ENCODE measurements at places on chromosomes 2 and 18.

DNA sequence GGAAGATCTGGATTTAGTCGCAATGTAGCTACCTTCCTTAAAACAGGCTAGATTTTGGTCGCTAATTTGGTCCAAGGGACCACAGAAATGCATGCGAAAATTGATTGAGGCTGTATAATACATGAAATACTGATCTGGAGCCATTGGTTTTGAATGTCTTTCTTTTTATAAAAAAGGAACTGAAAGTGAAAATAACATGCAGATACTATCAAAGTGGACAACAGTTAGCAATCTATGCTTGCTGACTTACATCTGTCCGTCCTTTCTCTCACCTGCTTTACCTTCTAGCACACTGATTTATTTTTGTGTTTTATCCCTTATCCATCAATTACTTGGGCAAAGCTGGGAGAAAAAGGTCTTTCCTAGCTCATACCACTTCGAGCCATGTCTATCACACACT is 1459.8 kb upstream of the ACVR2A start:
- no peak for DNase-seq

DNA sequence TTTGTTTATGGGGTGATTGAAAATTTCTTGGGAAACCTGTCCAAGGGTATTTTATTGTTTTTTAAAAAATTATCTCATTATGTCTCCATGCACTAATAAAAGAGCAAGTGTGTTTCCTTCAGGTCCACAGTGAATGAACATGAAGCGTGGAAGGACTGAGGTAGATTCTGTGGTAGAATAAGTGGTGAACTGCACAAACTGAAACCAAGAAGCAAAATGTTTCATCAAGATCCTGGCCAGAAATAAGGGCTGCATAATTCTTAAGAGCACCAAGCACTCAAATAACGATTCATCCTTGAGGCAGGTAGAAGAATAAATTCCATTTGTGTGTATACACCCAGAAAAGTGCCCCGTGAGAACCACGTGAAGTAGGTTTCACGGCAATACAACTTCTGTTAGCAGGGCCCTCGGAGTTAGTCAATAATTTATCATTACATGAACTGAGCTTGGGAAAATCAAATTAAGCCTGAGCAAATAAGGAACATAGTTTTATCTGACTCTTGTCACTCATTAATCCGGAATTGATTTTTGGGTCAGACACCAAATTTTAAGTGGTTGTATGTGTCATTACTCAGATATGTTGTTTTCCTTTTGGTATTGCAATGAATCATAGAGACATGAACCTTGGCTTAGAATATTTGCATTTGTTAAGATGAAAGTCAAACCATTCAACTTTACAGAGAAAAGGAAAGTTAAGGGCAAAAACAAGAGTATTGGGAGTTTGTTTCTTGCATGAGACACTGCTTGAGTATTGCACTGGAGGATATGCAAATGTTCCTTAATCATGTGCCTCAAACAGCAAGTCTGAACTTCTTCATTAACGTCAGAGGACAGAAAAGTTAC is 472.6 kb upstream of the NETO1 start:
- DNase-seq: no peak

- DNase-seq: no peak
These were observed 196.6 kb downstream of the PMAIP1 start for GRCh38 chr18:60096428-60096827.

DNA sequence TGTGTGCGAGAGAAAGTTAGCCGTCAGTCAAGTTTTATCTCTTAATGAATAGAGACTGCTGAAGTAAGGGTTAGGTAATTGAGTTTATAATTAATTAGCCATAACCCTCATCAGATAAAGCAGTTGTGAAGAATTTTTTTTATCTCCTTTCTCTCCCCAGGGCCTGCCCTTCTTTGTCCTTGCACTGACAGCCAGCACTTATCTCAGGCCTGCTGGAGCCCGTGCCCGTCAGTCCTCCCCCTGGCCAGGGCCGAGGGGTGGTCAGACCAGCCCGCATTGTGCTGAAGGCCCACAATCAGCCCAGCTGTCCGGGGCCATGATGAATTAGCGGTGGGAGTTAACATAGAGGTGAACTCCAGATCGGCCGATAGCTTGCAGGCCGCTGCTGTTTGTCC is 315.7 kb downstream of the GBX2 start:
- DNase-seq: no peak

GRCh38 chr2:212958757-212959295 is 192.6 kb downstream of the IKZF2 start:
- no peak for DNase-seq

DNA sequence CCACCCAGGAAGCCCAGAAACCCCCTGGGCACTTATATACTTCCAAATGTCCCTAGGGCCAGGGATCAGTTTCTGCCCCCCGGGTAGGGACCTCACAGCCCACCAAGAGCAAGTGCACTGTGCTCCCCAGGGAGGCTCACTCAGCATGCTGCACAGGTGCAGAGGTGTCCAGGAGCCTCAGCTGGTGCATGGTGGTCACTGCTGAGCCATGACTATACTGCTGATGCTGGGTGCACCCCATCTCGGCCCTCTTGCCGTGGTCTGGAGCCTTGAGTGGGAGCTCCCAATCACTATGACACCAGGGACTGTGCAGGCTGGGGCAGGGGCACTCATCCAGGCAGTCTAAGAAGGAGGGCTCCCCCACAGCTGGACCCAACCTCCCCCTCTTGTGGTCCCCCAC is 617.8 kb upstream of the RAB6C start:
- no peak for DNase-seq

GRCh38 chr2:157528963-157529751 is 85.3 kb upstream of the CYTIP start:
- no peak for DNase-seq

DNA sequence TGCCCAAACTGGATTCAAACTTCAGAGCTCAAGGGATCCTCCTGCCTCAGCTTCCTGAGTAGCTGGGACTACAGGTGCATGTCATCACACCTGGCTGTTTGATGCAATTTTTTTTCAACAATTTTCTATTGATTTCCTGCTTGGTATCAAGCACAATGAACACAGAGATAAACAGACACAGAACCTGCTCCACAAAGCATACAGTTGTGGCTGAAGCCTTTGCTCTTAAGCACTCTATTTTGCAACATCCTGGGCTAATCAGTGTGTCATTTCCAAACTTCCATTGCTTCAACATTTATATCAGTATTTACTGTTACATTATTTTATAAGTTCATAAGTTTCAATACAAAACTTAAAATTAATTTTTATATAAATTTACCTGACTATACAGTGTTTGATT is 79.4 kb downstream of the NEB start:
- no peak for DNase-seq

GRCh38 chr2:173521450-173522192 is 166.9 kb downstream of the CDCA7 start:
- DNase-seq: no peak

GRCh38 chr18:7062811-7063210 is 54.8 kb downstream of the LAMA1 start:
- DNase-seq: no peak

DNA sequence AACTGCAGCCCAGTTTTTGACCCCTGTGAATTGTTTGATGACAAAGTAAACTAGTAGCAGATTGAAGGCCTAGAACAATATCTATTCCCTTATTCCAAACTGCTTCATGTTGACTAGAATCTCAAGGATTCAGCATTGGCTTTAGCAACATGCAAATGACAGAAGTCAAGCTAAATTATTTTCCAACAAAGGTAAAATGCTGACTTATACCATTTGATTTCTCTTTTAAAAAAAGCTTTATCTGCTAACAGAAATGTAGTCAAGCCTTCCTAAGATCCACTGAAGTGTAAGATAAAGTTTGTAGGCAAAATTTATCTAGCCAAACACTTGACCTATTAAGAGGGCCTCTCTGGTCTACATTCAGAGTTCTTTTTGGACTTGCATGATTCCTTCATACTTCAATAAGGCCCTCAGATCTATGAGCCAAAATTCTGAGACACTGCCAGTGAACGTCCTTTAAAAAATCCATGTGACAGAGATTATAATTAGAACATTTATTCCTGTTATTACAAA is 9.5 kb upstream of the CYBRD1 start:
- DNase-seq: no peak

GRCh38 chr2:85702172-85702571 is 8.0 kb downstream of the GNLY start:
- no peak for DNase-seq

GRCh38 chr2:157839162-157839801 is 36.8 kb downstream of the ACVR1 start:
- DNase-seq: no peak

GRCh38 chr2:160144280-160144990 is 55.6 kb downstream of the ITGB6 start:
- DNase-seq: no peak

GRCh38 chr2:226994775-226995174 is 158.9 kb downstream of the RHBDD1 start:
- no peak for DNase-seq

GRCh38 chr2:236161082-236161462 is 7.1 kb downstream of the GBX2 start:
- no peak for DNase-seq

DNA sequence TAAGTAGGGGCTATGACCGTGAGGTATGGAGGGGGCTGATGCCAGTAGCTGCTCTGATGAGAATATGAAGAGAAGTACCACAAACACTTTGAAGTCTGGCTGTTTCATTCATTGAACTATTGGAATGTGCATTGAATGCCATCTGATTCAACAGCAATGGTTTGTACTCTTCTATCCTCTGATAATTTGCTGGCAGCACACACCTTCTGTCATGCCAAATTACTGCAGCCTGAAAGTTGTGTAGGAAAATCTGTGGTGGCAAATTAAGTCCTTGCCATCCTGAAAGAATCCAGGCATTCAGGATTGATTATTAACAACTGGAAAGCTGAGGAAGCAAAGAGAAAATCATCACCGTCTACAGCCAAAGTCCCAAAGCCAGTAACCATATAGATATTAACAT is 711.2 kb downstream of the NRXN1 start:
- no peak for DNase-seq

All from activated CD4-positive, alpha-beta T cell treated with anti-CD3 and anti-CD28 coated beads for 24 hours (primary cell).